ENCODE measurements at places on chromosomes 5 and 9. TPM values are rescaled to one million over a fixed set of nuclear protein-coding genes. Genes with fewer than 3 reads are reported as not detected.

Gene NXNL2
- total RNA-seq: not detected

Gene MSX2
- total RNA-seq: 0.88 TPM

Gene DIPK1B
- total RNA-seq: 0.82 TPM

Gene CDKN2A
- 1.3 TPM for total RNA-seq

Gene OR13C9
- not detected for total RNA-seq

Gene ABCA1
- total RNA-seq: 11.2 TPM

Gene PCDHGA11
- 1.6 TPM for total RNA-seq

Gene SAPCD2
- total RNA-seq: 19.2 TPM

Gene ADAMTS16
- not detected for total RNA-seq

Gene PHYHD1
- 6.6 TPM for total RNA-seq

DNA sequence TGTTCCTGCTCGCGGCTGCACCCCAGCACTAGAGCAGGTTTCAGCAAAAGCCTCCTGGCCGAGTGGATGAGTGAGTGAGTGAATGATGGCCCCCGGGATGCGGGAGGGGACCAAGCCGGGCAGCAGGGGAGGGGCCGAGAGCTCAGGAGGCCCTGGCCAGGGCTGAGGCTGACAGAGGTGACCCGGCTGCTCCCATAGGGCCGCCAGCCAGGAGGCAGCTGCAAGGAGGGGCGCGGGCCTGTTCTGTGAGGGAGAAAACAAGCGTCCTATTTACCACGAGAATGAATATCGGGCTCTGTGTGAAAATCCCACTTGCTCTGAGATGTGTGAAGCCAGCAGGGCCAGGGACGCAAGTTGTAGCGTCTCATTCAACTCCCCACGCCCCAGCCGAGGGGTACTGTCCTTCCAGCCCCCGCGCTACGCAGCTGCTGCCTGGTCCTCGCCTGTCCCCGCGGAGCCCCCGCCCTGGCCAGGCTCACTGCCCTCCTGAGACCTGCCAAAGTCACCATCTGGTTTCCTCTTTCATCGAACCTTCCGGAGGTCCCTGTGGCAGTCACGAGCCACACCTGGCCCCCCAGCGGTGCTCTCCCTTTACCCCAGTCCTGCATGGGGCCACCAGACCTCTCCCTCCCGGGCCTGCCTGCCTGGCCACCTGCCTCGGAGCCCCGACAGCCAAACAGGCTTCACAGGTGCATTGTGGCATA lies 38.8 kb downstream of the RASGEF1C start:
- no peak overlapping the region for H3K27ac ChIP-seq
- H3K36me3 ChIP-seq: no peaks in the 10 kb centered on the region
- no peaks in the 10 kb centered on the region for H3K4me1 ChIP-seq
- no peak overlapping the region for H3K4me3 ChIP-seq
- no peaks in the 10 kb centered on the region for H3K27me3 ChIP-seq

DNA sequence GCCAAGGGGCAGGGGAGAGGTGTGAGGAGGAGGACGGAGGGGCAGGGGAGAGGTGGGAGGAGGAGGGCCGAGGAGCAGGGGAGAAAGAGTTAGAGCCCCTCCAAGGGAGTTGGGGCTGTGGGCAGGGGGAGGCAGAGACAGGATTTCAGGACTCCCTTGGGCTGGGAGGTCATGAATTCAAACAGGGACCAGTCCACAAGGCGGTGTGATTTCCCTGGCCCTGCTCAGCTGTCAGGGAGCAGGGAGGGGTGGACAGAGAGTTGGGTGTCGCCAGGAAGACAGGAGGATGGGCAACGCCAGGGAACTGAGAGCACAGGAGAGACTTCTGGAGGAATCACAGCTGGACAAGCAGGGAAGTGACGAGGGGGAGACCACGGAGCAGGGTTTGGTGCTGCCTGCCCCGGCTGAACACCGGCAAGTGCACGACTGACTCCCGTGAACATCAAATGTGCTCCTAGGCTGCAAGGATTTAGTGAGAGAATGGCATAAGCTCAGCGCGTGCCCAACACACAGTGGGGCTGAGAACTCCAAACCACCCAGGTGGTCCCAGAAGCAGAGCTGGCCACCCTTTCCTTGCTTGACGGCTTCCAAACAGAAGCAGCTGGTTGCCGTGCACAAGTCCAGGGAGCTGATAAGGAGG lies 17.8 kb upstream of the OLFM1 start:
- no peaks in the 10 kb centered on the region for H3K36me3 ChIP-seq
- H3K4me1 ChIP-seq: no peaks in the 10 kb centered on the region
- no peak overlapping the region for H3K27ac ChIP-seq
- no peak for DNase-seq
- no peaks in the 10 kb centered on the region for H3K27me3 ChIP-seq
- no peak overlapping the region for H3K4me3 ChIP-seq

GRCh38 chr9:129258124-129258822 lies 80.2 kb upstream of the IER5L start:
- H3K27ac ChIP-seq: no peak overlapping the region
- H3K27me3 ChIP-seq: peaks cover 6% of the 10 kb centered on the region
- H3K4me1 ChIP-seq: no peaks in the 10 kb centered on the region
- peak overlapping the region; percentile 8 for H3K4me3 ChIP-seq
- DNase-seq: peak; percentile 83

DNA sequence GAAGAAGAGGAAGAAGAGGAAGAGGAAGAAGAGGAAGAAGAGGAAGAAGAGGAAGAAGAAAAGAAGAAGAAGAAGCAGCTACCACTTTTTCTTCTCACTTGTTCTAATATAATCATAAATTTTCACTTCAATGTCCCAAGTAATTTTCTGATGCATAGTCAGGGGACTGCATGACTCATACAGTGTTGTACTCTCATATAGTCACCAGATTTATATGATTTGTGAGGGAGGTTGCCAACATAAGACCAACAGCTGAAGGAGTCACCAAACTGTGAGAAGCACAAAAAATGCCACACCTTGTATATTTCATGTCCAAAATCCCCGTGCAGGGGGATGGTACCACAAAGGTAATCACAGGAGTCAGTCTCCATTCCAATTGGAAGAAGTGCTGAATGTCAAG lies 32.7 kb upstream of the DMRTA1 start:
- no peaks in the 10 kb centered on the region for H3K36me3 ChIP-seq
- no peak for DNase-seq
- H3K4me1 ChIP-seq: no peaks in the 10 kb centered on the region
- H3K27me3 ChIP-seq: no peaks in the 10 kb centered on the region
- no peak overlapping the region for H3K4me3 ChIP-seq
- no peak overlapping the region for H3K27ac ChIP-seq

DNA sequence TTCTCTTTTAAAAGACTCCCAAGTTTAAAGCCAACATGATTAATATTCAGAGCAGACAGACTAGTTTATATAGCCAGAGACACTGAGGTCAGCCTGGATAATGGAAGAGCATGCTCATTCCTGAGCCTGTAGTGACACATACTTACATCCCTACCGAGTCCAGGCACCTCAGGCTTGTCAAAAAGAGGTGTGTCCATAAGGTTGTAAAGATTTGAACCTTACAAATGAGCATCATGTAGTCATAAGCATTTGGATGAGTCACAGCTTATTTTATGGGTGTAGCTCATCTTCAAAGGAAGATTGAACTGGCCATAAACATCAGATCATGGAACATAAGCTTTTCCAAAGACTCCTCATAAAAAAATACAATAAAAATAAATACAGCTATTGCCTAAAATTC lies 333.5 kb downstream of the EFNA5 start:
- no peaks in the 10 kb centered on the region for H3K4me1 ChIP-seq
- H3K36me3 ChIP-seq: no peaks in the 10 kb centered on the region
- no peaks in the 10 kb centered on the region for H3K27me3 ChIP-seq
- peak; percentile 19 for DNase-seq
- no peak overlapping the region for H3K27ac ChIP-seq

DNA sequence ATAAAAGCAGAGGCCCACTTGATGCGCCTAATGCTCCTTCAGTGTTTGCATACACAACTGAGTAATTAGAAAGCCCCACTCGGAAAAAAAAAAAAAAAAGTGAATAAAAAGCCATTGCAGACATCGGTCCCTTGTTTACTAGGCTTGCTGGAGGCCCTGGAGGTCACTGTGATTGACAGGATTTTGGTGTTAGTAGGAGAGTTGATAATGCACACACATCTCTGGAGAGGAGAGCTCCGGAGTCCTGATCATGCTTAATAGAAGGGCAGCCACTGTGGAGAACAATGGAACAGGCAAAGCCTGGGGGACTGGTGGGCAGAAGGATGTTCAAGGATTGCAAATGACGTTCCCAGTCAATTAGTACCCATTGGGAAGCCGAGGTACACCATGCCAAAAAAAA lies 152.5 kb downstream of the EFNA5 start:
- H3K4me1 ChIP-seq: no peaks in the 10 kb centered on the region
- H3K27ac ChIP-seq: no peak overlapping the region
- DNase-seq: no peak
- no peaks in the 10 kb centered on the region for H3K27me3 ChIP-seq
- H3K4me3 ChIP-seq: no peak overlapping the region
- no peaks in the 10 kb centered on the region for H3K36me3 ChIP-seq

DNA sequence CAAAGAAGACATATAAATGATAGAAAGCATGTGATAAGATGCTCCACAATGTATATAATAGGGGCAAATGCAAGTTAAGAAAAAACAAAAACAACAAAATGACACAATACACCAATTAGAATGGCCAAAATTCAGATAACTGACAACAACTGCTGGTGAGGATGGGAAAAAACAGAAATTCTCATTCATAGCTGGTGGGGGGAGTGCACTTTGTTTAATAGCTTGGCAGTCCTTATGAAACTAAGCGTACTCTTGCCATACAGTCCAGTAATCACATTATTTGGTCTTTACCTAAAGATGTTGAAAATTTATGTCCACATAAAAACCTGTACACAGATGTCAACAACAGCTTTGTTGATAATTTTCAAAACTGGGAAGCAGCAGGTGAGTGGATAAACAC lies 791.1 kb upstream of the CDH10 start:
- H3K4me3 ChIP-seq: no peak overlapping the region
- H3K27me3 ChIP-seq: no peaks in the 10 kb centered on the region
- H3K4me1 ChIP-seq: no peaks in the 10 kb centered on the region
- H3K36me3 ChIP-seq: no peaks in the 10 kb centered on the region

DNA sequence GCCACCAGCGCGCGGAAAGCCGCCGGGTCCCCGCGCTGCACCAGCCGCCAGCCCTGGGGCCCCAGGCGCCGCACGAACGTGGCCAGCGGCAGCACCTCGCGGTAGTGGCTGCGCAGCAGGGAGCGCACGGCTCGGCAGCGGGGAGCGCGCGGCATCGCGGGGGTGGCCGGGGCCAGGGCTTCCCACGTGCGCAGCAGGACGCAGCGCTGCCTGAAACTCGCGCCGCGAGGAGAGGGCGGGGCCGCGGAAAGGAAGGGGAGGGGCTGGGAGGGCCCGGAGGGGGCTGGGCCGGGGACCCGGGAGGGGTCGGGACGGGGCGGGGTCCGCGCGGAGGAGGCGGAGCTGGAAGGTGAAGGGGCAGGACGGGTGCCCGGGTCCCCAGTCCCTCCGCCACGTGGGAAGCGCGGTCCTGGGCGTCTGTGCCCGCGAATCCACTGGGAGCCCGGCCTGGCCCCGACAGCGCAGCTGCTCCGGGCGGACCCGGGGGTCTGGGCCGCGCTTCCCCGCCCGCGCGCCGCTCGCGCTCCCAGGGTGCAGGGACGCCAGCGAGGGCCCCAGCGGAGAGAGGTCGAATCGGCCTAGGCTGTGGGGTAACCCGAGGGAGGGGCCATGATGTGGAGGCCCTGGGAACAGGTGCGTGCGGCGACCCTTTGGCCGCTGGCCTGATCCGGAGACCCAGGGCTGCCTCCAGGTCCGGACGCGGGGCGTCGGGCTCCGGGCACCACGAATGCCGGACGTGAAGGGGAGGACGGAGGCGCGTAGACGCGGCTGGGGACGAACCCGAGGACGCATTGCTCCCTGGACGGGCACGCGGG lies at the start of gene TERT:
TERT (minus strand) TSS at position 234 of the 815 bp plus-strand sequence; CDS start at position 155, 79 bp downstream.
- H3K4me3 ChIP-seq: peak within 1 kb of the TSS; percentile 24
- H3K4me1 ChIP-seq: peaks cover 3% of the 10 kb centered on the region
- no peak within 1 kb of the TSS for H3K27ac ChIP-seq
- peak; percentile 78 for DNase-seq
- no peaks in the 10 kb centered on the region for H3K36me3 ChIP-seq
- peaks cover 9% of the 10 kb centered on the region for H3K27me3 ChIP-seq

Measured in colonic mucosa (tissue), 4 donors.